ENCODE measurements at places on chromosomes 1 and 21.
A peak's percentile ranks its signal among the peaks of the same experiment; 100 is the strongest.

GRCh38 chr21:15730484-15731242 lies 881 bp downstream of the USP25 start:
- DNase-seq = no peak

DNA sequence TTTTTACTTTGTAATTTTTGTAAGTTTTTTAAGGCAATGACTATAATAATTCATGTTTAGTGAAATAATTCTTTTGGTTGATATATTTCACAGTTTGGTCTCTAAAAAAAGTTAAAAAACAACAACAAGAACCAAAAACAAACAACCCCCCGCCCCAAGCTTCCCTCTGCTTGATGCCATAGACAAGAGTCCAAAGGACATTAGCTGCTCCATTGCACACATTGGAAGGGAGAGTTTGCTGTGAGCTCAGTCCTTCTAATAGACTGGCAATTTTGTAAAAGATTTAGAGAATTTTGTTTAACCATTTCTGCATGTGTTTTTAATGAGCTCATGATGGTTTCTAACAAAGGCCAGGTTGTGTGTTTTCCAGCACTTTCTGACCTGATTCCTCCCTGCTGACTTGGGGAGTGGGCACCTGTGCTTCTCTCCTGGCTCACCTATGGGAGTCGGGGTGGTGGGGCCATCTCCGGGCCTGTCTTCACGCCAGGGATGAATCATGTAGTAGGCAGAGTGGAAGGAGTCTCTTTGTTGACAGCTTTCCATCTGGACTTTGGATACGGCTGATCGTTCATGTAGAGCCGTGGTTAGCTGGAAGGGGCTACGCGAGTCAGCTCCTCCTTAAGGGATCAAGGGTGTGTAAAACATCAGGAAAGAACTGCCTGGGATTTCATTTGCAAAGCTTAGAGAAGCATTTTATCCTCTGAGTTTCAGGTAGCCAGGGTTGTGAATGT lies 14.1 kb downstream of the ZBTB18 start:
- no peak for DNase-seq

DNA sequence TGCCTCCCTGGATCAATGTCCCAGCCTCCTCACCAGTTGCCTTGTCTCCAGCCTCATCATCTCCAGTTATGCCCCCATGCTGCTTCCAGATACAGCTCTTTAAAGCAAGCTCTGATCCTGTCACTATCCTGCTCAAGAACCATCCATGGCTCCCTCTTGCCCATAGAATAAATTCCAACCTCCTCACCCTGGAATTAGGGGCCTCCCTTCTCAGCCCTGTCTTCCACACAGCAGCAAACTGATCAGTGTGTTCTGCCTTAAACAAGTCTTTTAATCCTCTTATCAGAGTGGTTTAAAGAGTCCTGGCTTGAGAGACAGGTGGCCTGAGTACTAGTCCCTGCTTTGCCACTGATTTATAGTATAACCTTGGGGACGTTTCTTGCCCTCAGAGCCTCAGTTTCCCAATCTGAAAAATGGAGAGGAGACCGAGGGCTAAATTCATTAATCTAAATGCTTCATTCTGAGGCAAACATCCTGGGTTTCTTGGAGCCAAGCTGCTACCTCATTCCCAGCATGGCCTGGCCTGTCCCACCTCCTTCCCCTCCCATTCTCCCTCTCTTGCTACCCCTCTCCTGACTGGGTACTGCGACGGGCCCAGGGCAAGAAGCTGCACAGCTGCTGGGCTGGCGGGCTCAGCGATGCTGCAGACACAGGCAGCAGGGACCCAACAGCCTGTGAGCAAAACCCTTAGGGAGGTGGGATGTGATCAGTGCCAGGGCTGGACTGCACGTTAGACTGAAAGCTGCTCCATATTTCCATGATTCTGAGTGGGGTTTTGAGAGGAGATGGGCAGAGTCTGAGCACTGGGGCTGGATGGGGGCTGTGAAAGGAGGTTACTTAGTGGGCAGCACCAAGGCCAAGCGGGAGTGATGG lies 221.4 kb downstream of the PTPRU start:
- no peak for DNase-seq

GRCh38 chr1:165300400-165300903 lies 56.1 kb downstream of the LMX1A start:
- no peak for DNase-seq

- no peak for DNase-seq
Observed at GRCh38 chr1:153343040-153343681, 5.5 kb downstream of the PGLYRP4 start.

DNA sequence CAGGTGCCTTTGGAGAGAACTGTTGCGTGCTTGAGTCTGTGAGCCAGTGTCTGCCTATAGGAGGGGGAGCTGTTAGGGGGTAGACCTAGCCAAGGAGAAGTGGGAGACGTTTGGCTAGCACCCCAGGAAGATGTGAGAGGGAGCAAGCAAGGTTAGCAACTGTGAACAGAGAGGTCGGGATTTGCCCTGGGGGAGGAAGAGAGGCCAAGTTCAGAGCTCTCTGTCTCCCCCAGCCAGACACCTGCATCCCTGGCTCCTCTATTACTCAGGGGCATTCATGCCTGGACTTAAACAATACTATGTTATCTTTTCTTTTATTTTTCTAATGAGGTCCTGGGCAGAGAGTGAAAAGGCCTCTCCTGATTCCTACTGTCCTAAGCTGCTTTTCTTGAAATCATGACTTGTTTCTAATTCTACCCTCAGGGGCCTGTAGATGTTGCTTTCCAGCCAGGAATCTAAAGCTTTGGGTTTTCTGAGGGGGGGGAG lies 2.4 kb downstream of the BTG2 start:
- DNase-seq = no peak

DNA sequence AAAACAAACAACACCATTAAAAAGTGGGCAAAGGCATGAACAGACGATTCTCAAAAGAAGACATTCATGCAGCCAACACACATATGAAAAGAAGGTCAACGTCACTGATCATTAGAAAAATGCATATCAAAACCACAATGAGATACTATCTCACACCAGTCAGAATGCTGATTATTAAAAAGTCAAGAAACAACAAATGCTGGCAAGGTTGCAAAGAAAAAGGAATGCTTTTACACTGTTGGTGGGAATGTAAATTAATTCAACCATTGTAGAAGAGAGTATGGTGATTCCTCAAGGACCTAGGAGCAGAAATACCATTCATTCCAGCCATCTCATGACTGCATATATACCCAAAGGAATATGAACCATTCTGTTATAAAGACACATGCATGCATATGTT lies 419.6 kb downstream of the NEGR1 start:
- DNase-seq = no peak

DNA sequence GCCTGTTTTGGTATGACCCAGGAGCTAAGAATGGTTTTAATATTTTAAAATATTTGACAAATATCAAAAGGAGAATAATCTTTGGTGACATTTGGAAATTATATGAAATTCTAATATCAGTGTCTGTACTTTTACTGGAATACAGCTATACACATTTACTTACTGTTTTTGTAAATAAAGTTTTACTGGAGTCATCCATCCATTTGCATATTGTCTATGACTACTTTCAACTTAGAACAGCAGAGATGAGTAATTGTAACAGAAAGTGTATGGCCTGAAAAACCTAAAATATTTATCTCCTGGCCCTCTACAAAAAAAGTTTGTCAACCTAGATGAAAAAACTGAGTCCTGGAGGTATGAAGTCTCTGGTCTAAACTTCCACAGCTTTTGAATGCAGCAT lies 5.8 kb upstream of the MAP3K7CL start:
- no peak for DNase-seq

DNA sequence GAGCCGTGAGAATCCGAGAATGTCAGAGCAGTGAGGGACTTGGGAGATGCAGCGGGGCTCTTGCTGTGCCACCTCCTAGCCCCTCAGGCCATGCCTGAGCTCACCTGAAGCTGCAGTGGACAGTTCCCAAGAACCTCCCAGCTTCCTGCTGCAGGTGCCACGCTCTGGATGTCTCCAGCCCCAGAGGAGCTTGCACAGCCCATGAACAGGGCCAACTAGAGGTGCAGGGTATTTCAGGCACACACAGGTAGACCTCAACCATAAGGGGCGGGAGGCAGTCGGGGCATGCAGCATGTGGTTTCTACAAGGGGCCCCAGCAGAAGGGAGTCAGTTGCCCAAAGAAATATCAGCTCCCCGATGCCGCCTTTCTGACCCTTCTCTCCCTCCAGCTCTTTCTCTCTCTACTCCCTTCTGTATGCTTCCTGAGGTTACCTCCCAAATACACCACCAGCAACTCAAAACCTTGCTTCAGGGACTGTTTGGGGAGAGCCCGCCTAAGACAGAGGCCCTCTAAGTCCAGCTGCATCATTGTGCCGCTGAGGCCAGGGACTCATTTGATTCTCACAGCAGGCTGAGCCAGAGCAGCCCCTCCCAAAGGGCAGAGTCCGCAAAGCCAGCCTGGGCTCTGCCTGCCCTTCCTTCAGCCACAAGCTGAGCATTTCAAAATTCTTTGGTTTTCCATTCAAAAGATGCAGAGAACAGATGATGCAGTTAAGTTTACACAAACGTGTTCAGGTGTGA lies 209.8 kb downstream of the MATN1 start:
- DNase-seq = no peak

DNA sequence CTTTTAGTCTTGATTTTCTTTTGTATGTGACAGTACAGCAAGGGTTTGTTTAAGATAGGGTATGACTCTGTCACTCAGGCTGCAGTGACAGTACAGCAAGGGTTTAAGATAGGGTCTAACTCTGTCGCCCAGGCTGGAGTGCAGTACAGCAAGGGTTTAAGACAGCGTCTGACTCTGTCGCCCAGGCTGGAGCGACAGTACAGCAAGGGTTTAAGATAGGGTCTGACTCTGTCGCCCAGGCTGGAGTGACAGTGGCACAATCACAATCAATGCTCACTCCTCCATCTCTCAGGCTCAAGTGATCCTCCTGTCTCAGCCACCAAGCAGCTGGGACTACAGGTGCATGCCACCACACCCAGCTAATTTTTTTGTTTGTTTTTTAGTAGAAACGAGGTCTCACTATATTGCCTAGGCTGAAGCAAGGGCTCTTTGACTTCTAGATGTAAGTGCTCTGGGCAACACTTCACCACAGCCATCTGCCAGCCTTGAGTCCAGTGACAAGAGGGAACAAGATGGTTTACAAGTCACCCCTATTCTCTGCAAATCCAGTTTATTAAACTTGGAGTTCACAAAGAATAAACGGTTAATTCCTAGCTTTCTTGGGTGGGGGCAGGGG lies 965 bp upstream of the SH2D5 start:
- no peak for DNase-seq

DNA sequence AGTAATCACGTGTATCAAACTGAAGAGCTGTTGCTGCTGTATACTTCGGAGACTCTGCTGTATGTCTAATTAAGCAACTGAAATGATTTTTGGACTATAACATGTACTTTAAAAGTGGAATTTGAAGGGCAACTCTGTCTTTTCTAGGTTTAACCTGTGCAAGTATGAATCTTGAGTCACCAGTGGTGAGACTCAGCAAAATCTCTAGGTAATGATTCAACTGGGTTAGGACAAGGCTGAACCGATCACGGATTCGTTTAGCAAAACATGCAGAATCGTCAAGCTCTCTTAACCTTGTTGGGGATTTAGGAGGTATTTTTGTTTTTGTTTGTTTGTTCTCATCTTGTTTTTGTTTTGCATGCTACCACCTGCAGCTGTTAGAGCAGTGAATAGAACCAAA lies 149.6 kb downstream of the CYYR1 start:
- DNase-seq = no peak

DNA sequence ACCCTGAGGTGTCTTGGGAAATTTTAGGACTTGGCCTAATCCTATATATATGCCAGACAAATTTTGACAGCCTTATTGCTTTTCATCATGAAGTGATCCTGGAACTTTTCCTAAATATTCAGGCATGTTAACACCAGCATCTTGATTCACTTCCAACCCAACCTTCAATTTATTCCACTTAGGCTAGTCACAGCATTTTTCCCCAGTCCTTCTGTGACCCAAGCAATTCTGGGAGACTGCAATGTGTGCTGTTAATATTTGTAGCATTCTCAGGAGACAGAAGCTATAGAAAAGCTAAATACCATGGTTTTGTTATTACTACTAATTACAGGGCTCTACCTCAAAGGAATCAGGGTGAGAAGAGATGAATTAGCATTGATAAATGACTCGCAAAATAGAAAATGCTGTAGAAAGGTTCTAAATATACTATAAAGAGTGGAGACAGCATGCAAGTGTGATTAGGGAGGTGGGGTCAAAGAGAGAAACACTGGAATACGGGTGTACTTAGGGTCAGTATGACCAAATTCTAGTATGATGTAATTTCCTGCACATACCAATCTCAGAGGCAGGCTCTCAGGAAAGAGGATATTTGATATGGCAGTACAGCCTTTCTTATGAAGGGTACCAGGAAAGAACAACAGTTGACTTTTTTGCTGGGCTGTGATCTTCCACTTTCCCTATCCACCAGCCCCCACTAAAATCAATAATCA lies 29.1 kb downstream of the PRRX1 start:
- DNase-seq = peak; percentile 75

DNA sequence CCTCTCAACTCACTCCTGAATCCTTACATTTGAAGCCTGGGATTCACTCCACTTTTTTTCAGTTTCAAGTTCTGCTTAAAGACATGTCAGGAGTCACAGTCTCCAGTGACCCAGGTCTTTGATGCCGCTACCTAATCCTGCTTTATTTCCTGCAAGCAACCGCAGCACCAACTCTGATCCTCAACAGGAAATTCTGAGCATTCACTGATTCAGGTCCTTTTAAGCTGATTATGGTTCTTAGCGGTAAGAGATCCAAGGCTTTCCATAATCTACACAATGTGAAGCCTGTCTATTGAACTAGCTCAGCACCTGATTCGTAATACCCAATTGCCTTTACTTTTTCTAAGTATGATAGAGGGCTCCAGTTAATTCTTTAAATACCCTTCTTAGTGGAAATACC lies 43.7 kb upstream of the PIGC start:
- no peak for DNase-seq

GRCh38 chr1:48066936-48067335 lies 69.8 kb upstream of the TRABD2B start:
- DNase-seq = no peak

GRCh38 chr1:9179463-9180110 lies 50.7 kb upstream of the GPR157 start:
- no peak for DNase-seq

DNA sequence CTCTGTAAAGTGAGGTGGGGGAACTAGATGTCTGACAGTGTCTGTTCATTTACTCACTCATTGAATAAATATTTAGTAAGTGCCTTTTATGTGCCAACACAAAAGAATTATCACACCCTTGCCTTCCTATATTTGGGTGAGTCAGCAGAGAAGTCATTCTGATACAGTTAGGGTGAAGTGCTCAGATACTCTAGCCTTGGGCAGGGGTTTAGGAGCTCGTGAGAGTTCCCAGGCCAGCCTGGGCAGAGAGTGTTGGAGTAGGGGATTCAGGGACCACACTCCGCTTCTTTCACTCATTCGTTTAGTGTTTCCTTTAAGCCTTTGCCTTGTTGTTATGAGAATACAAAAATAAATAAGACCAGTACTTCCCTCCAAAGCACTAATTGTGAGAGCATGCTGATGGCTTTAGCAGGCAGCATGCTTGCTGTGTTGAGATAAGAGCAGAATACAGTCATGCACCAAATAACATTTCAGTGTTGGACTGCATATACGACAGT lies 83.9 kb downstream of the DYRK1A start:
- DNase-seq = no peak
